Renal pelvis (tissue), 12 donors: ENCODE measurements at places on chromosomes 3 and 15.

GRCh38 chr15:28890711-28891495 is 5.1 kb downstream of the APBA2 start:
- DNase-seq, result no peak

DNA sequence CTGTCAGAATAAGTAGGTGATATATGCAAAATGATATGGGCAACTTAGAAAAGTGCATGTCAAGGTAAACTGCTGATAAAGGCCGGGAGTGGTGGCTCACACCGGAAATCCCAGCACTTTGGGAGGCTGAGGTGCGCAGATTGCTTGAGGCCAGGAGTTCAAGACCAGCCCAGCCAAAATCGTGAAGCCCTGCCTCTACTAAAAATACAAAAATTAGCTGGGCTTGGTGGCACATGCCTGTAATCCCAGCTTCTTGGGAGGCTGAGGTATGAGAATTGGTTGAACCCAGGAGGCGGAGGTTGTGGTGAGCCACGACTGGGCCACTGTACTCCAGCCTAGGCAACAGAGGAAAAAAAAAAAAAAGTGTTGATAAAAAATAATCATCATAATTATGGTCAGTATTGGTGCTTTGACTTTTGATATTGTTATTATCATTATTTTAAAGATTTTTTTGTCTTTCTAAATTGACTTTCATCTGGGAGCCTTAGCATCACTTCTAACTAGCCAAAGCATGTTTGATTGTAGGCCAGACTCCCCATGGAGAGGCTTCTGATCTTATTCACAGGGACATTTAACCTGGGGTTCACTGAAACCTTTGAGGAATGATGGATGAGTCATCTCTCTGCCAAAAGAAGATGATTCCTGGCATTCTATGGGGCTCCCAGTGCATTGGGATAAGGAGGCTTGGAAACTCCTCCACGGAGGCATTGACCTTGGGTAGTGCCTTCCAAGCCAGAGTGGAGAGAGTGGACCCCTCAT is 5.6 kb downstream of the ZBTB38 start:
- DNase-seq, result no peak

- no peak for DNase-seq
Measured at GRCh38 chr3:128598884-128599664, 51.5 kb downstream of the RPN1 start.

- DNase-seq, result no peak
Measured at GRCh38 chr15:38631119-38632075, 66.8 kb upstream of the RASGRP1 start.

- no peak for DNase-seq
Measured at GRCh38 chr3:172096881-172097420, 57.6 kb downstream of the FNDC3B start.
